ENCODE measurements at places on chromosomes 7 and 10. TPM values are rescaled to one million over a fixed set of nuclear protein-coding genes. Genes with fewer than 3 reads are reported as not detected.

DNA sequence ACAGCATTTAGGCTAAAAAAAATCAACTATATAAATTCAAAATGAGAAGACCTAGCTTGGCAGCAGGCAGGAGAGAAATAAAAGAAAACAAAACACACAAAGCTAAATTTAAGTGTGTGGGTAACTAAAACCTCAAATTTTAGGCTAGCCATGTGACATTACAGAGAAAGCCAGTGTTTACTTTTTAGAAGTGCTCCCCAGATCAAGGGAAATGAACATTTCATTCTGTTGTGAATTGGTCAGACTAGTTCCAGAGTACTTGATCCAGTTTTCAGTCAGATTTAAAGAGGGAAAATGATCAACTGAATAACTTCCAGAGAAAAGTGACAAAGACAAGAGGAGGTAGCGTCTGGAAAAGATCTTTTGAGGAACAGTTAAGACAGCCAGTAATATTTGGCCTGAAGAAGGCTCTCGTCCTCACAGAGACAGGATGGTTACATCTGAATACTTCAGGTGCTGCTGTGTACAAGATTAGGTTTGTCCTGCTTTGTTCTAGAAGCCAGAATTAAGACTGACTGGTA lies 563.4 kb downstream of the KCNMA1 start:
- DNase-seq = no peak

DNA sequence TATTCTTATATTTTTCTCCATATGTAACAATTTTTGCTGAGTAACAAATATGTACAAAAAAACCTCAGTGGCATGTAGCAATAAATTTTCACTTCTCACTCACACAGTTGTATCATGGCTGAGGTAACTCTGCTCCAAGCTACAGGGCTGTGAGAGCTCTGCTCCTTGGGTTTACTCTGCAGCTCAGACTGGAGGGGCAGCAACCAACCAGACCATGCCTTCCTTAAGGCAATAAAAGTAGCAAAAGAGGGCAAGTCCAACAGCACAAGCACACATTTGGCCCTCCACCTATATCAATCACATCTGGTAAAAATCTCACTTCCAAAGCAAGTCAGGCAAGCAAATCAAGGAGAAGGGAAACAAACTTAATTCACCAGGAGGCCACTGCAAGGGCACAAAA lies 102.9 kb downstream of the CRPPA start:
- no peak for DNase-seq

DNA sequence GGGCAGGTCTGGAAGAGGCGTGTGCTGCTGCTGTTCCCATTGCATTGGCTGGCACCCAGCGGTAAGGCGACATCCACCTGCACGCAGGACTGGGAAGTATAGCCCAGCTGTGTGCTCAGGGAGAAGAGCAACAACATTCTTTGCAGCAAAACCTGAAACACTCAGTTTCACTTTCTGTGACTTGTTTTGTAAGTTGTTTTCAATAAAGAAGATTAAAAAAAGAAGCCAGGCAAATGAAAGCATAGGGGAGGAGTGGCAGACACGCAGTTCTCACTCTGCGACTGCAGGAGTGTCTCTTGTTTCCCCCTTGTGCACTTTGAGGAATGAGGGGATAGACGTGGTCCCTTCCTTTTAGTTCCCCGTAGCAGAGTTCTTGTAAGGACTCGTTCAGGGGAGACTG lies 5.8 kb downstream of the FBH1 start:
- no peak for DNase-seq

GRCh38 chr7:124399941-124400340 lies 365.7 kb downstream of the GPR37 start:
- DNase-seq = no peak

DNA sequence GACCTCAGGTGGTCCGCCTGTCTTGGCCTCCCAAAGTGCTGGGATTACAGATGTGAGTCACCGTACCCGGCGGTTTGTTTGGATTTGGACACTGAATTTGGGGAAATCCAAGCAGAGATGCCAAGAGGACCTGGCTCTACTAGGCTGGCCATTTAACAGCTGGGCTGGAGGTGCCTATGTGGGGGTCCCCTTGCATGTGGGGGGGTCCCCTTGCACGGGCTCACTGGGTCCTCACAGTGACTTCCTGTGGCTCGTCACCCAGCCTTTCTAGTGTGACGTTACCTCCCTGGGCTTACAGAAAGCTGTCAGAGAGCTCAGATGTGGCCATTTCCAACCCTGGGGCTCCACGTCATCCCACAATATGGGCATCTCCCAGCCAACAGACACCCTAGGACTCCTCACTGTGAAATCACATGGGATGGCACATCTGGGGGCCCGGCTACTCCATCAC lies 49.3 kb upstream of the GNA12 start:
- DNase-seq = no peak

GRCh38 chr7:117669818-117670217 lies 190.0 kb downstream of the CFTR start:
- no peak for DNase-seq

DNA sequence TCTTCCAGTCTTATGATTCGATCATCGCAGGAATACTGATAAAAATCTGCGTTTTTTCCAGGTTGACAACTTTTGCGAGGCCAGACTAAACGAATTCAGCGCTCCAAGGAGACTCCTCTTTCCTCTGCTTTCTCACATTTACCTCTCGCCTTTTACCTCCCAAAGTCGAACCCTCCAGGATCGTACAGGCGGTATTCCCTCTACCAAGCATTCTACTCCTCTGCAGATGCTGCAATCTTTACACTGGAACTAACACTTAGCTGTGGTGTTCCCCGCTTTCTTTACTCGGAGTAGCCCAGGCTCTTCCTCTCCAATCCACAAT lies 449 bp downstream of the NUDT5 start:
- DNase-seq = no peak

DNA sequence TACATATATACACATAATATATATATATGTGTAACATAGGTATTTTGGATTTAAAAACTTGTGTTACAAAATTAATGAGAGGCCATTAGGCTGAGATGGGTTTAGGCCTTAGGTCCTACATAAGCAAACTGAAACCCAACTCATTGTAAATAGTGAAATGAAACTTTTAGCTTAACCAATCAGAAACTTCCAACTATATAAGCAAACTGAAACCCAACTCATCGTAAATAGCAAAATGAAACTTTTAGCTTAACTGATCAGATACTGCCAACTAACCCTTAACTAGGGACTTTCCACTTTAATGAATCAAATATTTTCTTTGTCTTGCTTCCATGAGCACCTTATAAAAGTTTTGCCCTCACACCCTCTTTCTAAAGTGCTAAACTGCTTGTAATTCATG lies 17.3 kb upstream of the SAMD9L start:
- DNase-seq = no peak

- no peak for DNase-seq
These were observed 167.3 kb upstream of the C1GALT1 start for GRCh38 chr7:7014827-7015595.

DNA sequence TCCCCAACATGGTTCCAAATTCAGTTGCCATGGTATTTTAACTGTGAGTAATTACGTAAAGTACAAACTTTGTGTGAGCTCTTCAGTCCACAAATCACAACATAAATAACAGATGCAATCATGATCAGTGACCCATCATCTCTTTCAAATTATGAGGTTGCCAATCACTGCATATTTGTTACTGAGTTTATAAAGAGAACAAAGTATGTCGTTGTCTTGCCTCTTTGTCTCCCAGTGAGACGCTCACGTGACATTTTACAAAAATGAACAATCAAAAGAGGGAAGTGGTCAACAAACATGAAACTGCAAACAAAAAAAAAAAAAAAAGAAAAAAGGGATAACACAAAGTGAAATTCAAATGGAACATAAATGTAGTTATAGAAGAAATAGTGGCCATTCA lies 122.7 kb upstream of the PDSS1 start:
- no peak for DNase-seq

GRCh38 chr7:133958822-133959221 lies 168.3 kb upstream of the LRGUK start:
- DNase-seq = no peak

- DNase-seq = no peak
These were observed 11.2 kb downstream of the YKT6 start for GRCh38 chr7:44212018-44212417.

DNA sequence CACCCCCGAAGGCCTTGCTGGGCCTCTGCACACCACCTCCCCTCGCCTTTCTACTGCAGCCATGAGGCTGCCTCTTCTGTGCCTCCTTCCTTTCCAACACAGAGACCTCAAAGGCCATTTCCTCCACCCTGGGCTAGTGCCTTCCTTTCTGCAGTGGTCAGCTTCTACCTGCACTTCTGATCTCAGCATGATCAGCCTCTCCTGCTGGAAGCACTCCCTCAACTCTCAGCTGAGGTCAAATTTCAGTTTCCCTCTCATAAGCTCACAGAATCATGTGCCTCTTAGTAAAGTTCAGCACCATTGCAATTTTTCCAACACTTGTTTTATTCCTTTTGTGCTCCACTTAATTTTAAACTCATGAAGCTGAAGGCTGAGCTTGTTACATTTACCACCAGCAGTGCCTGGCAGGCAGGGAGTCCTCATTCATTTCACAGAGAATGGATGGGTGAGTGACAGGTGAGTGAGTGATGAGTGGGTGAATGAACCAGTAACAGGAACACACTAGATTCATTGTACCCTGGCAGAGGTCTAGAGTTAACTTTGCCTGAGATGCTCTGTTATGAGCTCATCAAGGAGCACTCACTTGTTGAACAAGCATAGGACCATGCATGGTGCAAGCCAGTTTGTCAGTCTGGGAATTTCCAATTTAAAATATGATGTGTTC lies 124.0 kb upstream of the PRSS58 start:
- no peak for DNase-seq

DNA sequence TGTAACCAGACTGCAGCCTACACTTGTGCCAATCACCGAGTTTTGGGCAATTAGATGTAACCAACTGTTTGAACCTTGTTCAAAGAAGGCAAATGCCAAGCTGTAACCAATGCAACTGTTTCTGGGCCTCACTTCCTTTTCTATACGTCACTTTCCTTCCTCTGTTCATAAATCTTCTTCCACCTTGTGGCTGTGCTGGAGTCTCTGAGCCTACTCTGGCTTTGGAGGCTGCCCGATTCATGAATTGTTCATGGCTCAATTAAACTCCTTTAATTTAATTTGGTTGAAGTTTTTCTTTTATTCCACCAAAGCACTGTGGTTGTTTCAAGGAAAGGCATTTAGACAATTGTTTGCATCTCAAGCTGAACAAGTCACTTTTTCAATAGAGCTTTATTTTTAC lies 43.5 kb upstream of the UCN3 start:
- no peak for DNase-seq

- no peak for DNase-seq
These were observed 72.6 kb downstream of the ADAM12 start for GRCh38 chr10:126315494-126316177.

- no peak for DNase-seq
These were observed 28.0 kb downstream of the ITPRIP start for GRCh38 chr10:104309980-104310978.

GRCh38 chr7:98251231-98251600 lies 816 bp downstream of the TECPR1 start:
- no peak for DNase-seq

- DNase-seq = no peak
These were observed 173.2 kb downstream of the RTKN2 start for GRCh38 chr10:62095181-62096122.

DNA sequence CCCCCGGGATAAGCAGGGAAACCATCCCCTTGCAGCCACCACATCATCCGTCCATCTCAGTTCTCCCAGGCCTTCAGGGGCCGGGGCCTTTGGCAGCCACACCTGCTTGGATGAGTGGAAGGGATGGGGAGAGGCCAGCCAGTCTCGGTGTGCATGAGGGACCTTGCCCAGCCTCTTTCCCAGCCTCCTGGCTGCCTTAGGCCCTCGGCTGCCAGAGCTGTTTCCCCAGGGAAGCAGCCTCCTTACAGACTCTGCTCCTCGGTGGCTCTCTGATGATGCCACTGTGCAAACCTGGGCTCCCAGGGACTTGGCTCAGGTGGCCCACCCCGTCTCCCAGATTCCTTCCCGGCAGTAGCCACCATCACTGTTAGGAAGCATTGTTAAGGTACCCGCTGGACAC lies 14.7 kb downstream of the FGF8 start:
- no peak for DNase-seq

DNA sequence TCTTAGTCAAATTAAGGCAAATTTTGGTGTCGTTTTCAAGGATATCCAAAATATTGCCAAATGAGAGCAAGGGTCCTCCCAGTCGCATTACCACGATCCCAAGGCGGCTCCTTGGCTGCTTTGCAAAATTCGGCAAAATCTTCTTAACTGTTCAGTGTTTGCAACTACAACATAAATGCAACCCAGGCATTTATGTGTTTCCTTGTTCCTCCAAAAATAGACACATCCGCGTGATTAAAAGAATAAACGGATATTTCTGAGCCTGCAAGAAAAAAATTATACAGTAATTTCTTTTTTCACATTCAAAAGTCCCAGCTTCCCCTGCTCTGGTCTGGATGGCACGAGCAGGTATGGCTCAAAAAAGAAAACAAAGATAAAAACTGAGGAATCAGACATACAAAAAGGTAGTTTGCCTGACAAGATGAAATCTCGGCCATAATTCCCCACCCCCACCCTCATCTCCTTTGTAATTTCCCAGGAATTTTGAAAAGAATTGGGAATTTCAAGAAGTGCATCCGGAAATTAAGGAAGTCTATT lies 6.0 kb downstream of the SKIDA1 start:
- DNase-seq = no peak

DNA sequence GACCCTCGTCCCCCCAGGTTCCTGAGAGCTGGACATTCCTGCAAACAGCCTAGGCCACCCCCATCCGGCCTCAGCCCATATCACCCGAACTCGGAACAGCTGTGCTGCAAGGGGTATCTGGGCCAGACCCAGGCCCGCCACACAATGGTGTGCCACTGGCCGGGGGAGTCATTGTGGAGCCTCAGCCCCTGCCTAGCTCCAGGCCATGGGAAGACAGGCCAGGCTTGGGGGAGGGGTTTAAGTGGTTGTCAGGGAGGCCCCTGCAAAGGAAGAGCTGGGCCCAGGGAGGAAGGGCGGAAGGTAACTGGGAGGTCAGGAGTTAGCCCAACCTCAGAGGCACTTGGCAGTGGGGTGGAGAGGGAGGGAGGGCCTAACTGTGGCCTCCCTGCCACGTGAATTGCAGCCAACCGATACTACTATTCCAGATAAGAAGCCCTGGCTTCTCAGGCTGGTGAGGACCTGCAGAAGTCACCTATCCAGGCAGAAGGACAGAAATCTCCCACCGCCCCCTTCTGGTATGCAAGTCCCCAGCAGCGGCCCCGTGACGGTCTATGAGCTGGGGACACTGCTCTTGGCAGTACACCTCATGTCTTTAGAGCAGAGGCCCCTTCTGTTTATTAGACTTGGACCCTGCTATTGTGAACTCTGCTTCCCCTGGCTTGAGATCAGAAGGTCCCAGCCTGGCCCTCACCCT lies 26.8 kb downstream of the VSIR start:
- DNase-seq = no peak

The OR6B1 gene
- polyA plus RNA-seq = not detected

The FXYD4 gene
- 0.54 TPM for polyA plus RNA-seq

The OR9A2 gene
- not detected for polyA plus RNA-seq

The NEURL1 gene
- polyA plus RNA-seq = 2.4 TPM

The ALOX5 gene
- 3.0 TPM for polyA plus RNA-seq

The GNG11 gene
- polyA plus RNA-seq = 49.7 TPM

The SUN1 gene
- polyA plus RNA-seq = 131 TPM

The PRPS1L1 gene
- not detected for polyA plus RNA-seq

The TRIM74 gene
- polyA plus RNA-seq = 1.3 TPM

The AKR1C1 gene
- polyA plus RNA-seq = 11.1 TPM

The CAV1 gene
- 22.9 TPM for polyA plus RNA-seq

The SPDYE2 gene
- polyA plus RNA-seq = 5.6 TPM

The CRHR2 gene
- polyA plus RNA-seq = not detected

The NMT2 gene
- polyA plus RNA-seq = 35.4 TPM

The SEMA4G gene
- 49.8 TPM for polyA plus RNA-seq

The AOAH gene
- 2.5 TPM for polyA plus RNA-seq

The PDZD7 gene
- 4.3 TPM for polyA plus RNA-seq

The VGF gene
- polyA plus RNA-seq = 0.61 TPM
